ENCODE measurements at places on chromosomes 6 and 20. TPM values are rescaled to one million over a fixed set of nuclear protein-coding genes. Genes with fewer than 3 reads are reported as not detected.

Gene RHAG
- not detected for total RNA-seq

Gene MYBL2
- total RNA-seq = 0.49 TPM

Gene EPB41L1
- 0.30 TPM for total RNA-seq

Gene CASS4
- total RNA-seq = 26.0 TPM

Gene TRIM40
- total RNA-seq = not detected

Gene RNGTT
- 10.1 TPM for total RNA-seq

Gene CYP39A1
- not detected for total RNA-seq

Gene SLC22A1
- total RNA-seq = not detected

Gene YTHDF1
- total RNA-seq = 44.8 TPM

Gene C6orf118
- not detected for total RNA-seq

Gene THEMIS
- total RNA-seq = 26.3 TPM

Gene KCNK5
- total RNA-seq = 1.5 TPM

Gene NHSL1
- total RNA-seq = not detected

Gene OOEP
- total RNA-seq = 0.49 TPM

Gene OR2J1
- total RNA-seq = not detected

Gene EBF4
- 5.8 TPM for total RNA-seq

Gene HFE
- 0.44 TPM for total RNA-seq

Gene THBS2
- not detected for total RNA-seq

Gene KHDC1
- total RNA-seq = 0.60 TPM

Gene PLCB1
- 4.6 TPM for total RNA-seq

Gene FILIP1
- 0.06 TPM for total RNA-seq

Gene FKBP1C
- not detected for total RNA-seq

Gene WFDC9
- total RNA-seq = not detected

Gene CNR1
- not detected for total RNA-seq

Gene OPN5
- total RNA-seq = not detected

Gene DPPA5
- total RNA-seq = not detected

Gene CD24
- total RNA-seq = 0.90 TPM

Gene C6orf52
- not detected for total RNA-seq

Gene DEFB132
- not detected for total RNA-seq

Gene SMIM29
- 14.2 TPM for total RNA-seq
